Gastroesophageal sphincter (tissue), 4 donors: ENCODE measurements at places on chromosomes 3 and 15. TPM values are rescaled to one million over a fixed set of nuclear protein-coding genes. Genes with fewer than 3 reads are reported as not detected.

Gene SI
- not detected for total RNA-seq

Gene NUDT16
- 28.9 TPM for total RNA-seq

Gene SCN11A
- total RNA-seq = 0.27 TPM

Gene RGMA
- 125 TPM for total RNA-seq

Gene STRA6
- not detected for total RNA-seq

Gene TMEM207
- total RNA-seq = not detected

Gene FAM107A
- 92.3 TPM for total RNA-seq

Gene ARL14
- total RNA-seq = not detected

Gene SAMD7
- not detected for total RNA-seq

Gene LNP1
- 2.3 TPM for total RNA-seq

Gene PAQR9
- not detected for total RNA-seq

Gene PROS1
- 50.1 TPM for total RNA-seq

DNA sequence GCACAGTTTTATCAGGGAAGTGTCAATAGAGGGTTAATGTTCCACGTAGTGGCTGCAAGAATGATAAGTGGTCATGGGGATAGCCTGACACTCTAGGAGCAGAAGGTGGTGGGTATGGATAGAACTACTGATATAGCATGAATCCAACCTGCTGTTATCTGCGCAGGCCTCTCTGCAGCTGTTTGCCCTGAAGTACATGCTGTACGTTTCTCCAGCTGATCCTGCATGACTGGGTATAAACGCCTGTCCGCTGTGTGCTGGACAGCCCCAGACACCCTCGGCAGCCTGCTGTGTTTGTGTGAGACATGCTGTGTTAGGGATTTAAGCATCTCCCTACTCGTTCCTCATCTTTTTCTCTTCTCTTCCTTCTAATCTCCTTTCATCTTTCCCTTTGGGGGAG, 87.1 kb downstream of the LPP start:
- H3K4me1 ChIP-seq = peaks cover 100% of the 10 kb centered on the region
- peak overlapping the region; percentile 11 for H3K4me3 ChIP-seq
- no peaks in the 10 kb centered on the region for H3K27me3 ChIP-seq
- peaks cover 6% of the 10 kb centered on the region for H3K36me3 ChIP-seq
- peak; percentile 72 for ATAC-seq

- no peaks in the 10 kb centered on the region for H3K36me3 ChIP-seq
- no peaks in the 10 kb centered on the region for H3K4me1 ChIP-seq
- no peak overlapping the region for H3K27ac ChIP-seq
- no peak for ATAC-seq
- no peak overlapping the region for H3K4me3 ChIP-seq
Measured at GRCh38 chr3:122918576-122919290, 108.8 kb downstream of the SEMA5B start.

DNA sequence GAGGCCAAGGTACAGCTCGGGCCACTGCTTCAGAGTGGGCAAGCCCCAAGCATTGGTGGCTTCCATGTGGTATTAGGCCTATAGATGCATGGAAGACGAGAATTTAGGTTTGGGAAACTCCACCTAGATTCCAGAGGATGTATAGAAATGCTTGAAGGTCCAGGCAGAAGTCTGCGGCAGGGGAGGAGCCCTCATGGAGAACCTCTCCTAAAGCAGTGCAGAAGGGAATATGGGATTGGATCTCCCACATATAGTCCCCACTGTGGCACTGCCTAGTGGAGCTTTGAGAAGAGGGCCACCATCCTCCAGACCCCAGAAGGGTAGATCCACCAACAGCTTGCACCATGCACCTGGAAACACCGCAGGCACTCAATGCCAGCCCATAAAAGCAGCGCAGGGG, 48.1 kb upstream of the XXYLT1 start:
- H3K27me3 ChIP-seq = no peaks in the 10 kb centered on the region
- H3K36me3 ChIP-seq = peaks cover 24% of the 10 kb centered on the region
- no peak for ATAC-seq
- H3K4me1 ChIP-seq = no peaks in the 10 kb centered on the region
- H3K27ac ChIP-seq = no peak overlapping the region

DNA sequence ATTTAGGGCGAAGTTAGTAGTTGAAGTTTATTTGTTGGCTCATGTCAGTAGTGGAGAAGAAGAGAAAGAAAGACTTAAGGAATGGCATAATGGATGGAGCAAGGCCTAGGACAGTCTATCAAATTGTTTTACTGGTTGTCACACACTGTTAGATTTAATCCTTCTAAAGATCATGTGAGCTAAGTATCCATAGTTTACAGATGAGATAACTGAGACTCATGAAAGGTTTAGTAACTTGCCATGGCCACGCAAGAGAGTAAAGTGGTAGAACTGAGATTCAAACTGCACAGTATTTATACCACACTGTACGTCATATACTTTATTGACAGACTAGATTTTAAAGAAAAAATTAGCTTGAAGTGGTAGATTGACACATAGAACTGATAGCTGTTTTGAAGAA, 11.4 kb downstream of the SPRED1 start:
- H3K27me3 ChIP-seq = no peaks in the 10 kb centered on the region
- H3K27ac ChIP-seq = no peak overlapping the region
- H3K36me3 ChIP-seq = no peaks in the 10 kb centered on the region
- no peak overlapping the region for H3K4me3 ChIP-seq
- H3K4me1 ChIP-seq = no peaks in the 10 kb centered on the region

DNA sequence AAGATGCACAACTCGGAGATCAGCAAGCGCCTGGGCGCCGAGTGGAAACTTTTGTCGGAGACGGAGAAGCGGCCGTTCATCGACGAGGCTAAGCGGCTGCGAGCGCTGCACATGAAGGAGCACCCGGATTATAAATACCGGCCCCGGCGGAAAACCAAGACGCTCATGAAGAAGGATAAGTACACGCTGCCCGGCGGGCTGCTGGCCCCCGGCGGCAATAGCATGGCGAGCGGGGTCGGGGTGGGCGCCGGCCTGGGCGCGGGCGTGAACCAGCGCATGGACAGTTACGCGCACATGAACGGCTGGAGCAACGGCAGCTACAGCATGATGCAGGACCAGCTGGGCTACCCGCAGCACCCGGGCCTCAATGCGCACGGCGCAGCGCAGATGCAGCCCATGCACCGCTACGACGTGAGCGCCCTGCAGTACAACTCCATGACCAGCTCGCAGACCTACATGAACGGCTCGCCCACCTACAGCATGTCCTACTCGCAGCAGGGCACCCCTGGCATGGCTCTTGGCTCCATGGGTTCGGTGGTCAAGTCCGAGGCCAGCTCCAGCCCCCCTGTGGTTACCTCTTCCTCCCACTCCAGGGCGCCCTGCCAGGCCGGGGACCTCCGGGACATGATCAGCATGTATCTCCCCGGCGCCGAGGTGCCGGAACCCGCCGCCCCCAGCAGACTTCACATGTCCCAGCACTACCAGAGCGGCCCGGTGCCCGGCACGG, 991 bp downstream of the SOX2 start:
- ATAC-seq = no peak
- H3K27me3 ChIP-seq = peaks cover 100% of the 10 kb centered on the region
- H3K4me3 ChIP-seq = peak overlapping the region; percentile 51
- H3K4me1 ChIP-seq = peaks cover 38% of the 10 kb centered on the region
- H3K36me3 ChIP-seq = no peaks in the 10 kb centered on the region

DNA sequence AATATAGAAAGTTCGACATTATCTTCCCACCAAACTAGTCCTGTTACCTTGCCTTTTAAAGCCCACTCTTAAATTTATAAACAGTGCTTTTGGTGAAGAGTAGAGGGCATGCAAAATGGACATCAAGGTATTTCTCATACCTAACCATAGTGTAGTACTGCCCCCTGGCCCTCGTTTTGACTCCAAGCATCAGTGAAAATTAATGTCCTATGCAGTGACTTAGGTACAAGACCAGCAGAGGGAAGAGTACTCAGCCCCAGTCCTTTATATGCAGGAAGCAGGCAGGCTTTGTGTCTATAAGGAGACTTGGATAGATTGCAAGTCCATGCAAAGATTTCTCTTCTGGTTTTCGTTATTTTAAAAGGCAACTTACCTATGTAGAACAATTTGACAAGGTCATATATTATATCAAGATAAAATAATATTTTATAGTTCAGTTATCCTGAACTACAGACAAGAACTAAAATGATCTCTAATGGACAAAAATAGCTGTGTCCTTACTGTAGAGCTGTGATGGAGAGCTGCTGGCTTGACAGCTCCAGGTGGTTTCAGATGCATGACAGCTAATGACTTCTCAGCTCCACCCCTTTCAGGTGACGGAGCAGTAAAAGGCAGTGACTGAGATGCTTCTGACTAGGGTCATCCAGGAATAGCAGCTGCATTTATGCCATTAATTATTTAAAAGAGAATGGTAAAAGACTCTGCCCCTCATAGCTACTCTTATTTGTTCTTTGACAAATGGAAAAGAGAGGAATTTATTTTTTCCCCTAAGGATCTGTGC, 646.1 kb downstream of the SQOR start:
- no peak overlapping the region for H3K4me3 ChIP-seq
- H3K27ac ChIP-seq = no peak overlapping the region
- H3K4me1 ChIP-seq = no peaks in the 10 kb centered on the region
- no peaks in the 10 kb centered on the region for H3K27me3 ChIP-seq
- ATAC-seq = no peak

DNA sequence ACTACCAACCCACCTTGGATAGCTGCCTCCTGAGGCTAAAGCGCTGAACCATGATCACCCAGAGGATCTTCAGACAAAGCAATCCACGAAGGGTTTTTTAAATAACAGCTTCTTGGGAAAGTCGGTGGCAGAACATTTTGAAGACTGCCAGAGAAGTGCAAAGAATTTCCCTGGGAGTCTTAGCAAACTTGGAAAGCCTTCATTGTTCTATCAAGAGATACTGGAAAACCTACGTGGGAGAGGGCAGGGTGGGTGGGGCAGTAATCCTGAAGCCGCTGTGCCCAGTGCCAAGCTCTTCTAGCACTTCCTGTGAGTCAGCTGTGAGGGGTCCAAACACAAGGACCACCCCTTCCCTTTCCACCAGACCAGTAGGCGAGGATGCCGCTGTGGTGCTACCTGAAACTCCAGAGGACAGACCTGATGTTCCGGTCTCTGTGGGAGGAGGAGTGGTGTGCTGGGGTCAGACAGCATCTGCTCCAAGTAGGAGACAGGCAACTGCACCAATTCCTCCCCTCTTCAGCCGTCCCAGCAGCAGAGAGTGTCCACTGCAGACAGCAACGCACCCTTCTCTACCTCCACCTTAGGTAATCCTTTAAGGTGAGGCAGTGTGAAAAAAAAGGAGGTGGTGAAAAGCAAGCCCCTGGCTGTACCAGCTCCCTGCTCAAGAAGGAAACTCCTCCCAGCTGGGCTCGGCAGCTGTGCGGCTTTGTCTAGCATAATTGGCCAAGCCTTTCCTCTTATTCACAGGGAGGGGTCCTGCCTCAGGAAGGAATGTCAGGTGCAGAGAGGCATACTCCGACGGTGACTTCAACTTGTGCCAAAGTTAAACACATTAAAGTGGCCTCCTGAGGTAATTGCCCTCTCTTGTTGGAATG, 99.0 kb downstream of the TMCC1 start:
- no peak overlapping the region for H3K4me3 ChIP-seq
- peak overlapping the region; percentile 28 for H3K27ac ChIP-seq
- ATAC-seq = peak; percentile 55
- H3K4me1 ChIP-seq = peaks cover 30% of the 10 kb centered on the region

DNA sequence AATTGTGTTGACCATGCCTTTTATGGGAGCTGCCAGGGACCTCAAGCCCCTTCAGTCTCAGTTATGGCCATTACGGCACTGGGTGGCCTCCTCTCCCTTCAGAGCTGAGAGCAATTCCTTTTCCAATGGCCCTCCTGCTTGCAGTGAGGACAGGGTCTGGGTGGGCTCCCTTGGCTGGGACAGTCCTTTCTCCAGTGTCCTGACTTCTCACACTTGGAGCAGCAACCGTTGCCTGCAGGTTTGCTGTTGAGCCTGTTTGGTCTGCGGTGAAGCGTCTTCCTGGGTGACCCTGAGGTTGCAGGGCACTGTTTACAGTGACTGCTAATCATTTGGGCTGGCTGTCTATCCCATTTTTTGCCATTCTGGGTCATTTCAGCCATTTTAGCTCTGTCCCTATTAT, 3.5 kb upstream of the CCDC80 start:
- H3K4me1 ChIP-seq = peaks cover 2% of the 10 kb centered on the region
- ATAC-seq = no peak
- no peaks in the 10 kb centered on the region for H3K36me3 ChIP-seq
- H3K27ac ChIP-seq = no peak overlapping the region

DNA sequence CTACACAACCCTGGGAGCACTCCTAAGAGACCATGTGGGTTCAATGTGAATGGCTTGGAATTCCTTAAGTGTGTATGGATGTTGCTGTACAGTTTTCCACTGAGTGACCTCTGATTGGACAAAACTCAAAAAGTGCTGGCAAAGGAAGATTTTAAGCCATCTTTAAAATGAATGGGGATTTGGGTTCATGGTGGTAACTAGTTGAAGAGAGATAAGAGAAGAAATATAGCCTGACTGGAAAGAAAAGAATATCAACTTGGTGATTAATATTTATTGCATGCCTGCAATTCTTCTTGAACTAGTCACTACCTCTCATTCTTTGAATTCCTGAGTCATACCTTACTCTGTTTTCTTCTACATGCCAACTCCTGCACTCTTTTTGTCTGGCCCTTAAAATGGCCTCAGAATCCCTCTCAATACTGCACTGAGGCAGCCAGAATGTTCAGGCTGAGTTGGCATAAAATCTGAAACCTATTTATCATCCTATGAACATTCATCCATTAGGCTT, 124.7 kb downstream of the RPL22L1 start:
- H3K4me3 ChIP-seq = no peak overlapping the region
- no peak for ATAC-seq
- H3K27me3 ChIP-seq = no peaks in the 10 kb centered on the region
- H3K36me3 ChIP-seq = no peaks in the 10 kb centered on the region

GRCh38 chr3:38348903-38349302, 2.3 kb downstream of the XYLB start:
- no peak overlapping the region for H3K27ac ChIP-seq
- H3K4me3 ChIP-seq = no peak overlapping the region
- H3K36me3 ChIP-seq = no peaks in the 10 kb centered on the region
- H3K27me3 ChIP-seq = no peaks in the 10 kb centered on the region

DNA sequence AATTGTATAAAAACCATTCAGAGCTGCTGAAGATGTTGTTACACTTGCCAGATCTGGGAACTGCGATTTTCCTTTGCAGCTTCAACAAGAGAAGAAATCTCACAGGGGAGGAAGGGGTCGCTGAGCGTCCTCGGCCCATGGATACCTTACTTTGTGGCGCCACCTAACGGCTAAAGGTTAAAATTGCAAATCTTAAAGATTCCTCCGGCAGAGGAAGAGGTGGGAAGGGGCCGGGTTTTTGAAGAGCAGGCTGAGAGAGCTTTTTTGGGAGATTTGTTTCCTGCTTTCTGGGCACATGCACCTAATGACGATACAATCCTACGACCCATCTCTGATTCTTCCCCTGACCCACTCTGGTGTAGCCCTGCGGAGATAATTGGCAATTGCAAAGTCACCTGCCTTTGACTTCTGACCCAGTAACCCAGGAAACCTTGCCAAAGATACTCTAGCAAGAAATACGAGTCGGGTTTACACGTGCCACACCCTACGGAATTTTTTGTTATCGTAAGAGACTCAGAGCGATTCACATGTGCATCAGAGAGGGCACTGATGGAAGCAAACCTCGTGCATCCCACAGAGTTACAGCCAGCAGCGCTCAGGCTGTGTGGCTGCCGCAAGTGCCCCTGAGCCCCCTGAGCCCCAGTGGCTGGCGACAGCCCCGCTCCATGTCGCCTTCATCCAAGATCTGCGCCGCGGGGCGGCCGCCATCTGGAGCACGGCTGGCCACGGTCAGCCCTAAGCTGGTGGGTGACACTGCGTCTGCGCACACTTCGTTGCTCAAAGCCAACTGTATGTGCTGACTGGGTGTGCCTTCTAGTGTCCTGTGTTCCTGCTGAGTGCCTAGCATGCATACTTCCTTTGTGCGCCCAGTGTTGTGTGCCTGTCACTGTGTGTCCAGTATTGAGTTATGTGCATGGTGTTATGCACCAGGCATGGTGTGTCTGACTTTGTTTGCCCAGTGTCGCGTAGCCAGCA, 55.2 kb upstream of the CHRNA7 start:
- H3K27me3 ChIP-seq = peaks cover 51% of the 10 kb centered on the region
- H3K4me1 ChIP-seq = peaks cover 4% of the 10 kb centered on the region
- no peak overlapping the region for H3K27ac ChIP-seq
- no peak overlapping the region for H3K4me3 ChIP-seq
- ATAC-seq = no peak
